ENCODE measurements at places on chromosomes 6 and 20.

DNA sequence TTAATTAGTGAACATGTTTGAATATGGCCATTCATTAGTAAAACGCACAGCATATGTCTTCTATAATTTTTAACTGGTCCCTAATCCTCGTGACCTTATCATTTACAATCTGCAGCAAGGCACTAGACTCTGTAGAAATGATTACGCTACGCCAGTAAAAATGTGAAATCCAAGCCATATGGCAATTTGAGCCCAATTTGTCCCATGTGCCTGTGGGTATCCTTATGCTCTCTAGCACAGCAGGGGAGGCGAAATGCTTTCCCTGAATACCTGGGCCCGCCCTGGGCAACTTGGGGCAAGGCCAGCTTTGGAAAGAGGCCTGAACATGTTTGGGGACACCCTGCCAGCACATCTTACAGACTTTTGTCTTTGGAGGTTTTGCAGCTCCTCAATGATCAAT is 122.7 kb upstream of the AGPAT4 start:
- DNase-seq, result no peak

DNA sequence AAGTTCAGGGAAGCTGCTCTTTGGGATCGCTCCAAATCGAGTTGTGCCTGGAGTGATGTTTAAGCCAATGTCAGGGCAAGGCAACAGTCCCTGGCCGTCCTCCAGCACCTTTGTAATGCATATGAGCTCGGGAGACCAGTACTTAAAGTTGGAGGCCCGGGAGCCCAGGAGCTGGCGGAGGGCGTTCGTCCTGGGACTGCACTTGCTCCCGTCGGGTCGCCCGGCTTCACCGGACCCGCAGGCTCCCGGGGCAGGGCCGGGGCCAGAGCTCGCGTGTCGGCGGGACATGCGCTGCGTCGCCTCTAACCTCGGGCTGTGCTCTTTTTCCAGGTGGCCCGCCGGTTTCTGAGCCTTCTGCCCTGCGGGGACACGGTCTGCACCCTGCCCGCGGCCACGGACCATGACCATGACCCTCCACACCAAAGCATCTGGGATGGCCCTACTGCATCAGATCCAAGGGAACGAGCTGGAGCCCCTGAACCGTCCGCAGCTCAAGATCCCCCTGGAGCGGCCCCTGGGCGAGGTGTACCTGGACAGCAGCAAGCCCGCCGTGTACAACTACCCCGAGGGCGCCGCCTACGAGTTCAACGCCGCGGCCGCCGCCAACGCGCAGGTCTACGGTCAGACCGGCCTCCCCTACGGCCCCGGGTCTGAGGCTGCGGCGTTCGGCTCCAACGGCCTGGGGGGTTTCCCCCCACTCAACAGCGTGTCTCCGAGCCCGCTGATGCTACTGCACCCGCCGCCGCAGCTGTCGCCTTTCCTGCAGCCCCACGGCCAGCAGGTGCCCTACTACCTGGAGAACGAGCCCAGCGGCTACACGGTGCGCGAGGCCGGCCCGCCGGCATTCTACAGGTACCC is at the start of gene ESR1:
TSS of gene ESR1 (plus strand) at position 170 of the 858 bp plus-strand sequence. CDS start at position 401, 231 bp downstream.
- DNase-seq, result no peak

- peak; percentile 41 for DNase-seq
These were observed 258.5 kb downstream of the KHDC1L start for GRCh38 chr6:72966628-72967280.

DNA sequence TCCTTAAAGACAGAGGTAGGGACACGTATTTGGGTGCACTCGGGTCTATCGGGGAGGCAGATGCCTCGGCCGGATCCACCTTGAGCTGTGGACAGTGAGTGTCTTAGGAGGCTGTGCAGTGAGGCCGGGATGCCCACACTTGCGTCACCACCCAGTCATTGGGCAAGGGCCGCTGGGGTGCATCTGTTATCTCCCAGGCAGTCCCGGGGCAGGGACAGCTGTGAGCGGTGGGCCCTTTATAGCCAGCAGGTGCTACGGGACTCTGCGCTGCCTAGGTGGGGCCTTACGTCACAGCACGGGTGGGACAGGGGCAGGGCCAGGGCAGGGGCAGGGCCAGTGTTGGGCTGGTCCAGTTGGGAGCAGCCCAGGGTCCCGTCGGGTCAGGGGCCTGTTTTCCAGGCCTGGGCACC is 689 bp upstream of the COL20A1 start:
- DNase-seq, result no peak

DNA sequence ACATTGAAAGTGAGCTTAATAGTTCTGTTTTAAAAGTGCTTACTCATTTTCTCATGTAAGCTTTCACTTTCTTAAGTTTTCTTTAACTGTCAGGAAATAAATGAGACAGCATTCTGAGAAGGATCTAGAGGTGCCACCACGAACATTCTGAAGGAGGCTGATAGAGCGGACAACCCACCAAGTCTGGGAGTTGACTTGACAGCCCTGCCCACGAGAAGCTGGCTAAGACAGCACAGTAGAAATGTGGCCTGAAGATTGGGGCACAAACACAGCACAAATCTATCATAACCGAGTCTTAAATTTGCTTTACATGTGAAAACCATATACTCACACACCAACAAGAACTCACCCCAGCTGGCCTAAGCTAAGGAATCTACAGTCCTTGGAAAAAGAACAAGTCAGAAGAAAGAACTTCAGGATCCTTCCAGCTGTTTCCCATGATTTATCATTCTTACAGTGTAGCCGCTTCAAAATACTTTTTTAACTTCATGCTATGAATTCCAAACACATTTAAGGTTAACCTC is 144.2 kb upstream of the TNFAIP3 start:
- DNase-seq, result no peak

DNA sequence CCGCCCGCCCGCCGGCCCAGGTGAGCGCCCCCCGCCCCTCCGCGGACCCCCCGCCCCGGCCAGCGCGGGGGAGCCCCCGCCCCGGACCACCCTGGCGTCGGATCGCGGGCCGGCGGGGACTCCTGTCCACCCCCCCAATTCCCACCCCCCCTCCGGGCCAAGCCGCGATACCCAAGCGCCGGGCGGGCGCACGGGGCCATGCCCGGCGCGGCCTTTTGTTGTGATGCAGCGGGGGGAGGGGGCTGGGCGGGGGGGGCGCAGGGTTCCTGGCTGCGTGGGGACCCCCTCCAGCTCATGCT is 245 bp downstream of the SRC start:
- no peak for DNase-seq

- no peak for DNase-seq
These were observed 23.2 kb upstream of the LMBRD1 start for GRCh38 chr6:69820018-69820417.

DNA sequence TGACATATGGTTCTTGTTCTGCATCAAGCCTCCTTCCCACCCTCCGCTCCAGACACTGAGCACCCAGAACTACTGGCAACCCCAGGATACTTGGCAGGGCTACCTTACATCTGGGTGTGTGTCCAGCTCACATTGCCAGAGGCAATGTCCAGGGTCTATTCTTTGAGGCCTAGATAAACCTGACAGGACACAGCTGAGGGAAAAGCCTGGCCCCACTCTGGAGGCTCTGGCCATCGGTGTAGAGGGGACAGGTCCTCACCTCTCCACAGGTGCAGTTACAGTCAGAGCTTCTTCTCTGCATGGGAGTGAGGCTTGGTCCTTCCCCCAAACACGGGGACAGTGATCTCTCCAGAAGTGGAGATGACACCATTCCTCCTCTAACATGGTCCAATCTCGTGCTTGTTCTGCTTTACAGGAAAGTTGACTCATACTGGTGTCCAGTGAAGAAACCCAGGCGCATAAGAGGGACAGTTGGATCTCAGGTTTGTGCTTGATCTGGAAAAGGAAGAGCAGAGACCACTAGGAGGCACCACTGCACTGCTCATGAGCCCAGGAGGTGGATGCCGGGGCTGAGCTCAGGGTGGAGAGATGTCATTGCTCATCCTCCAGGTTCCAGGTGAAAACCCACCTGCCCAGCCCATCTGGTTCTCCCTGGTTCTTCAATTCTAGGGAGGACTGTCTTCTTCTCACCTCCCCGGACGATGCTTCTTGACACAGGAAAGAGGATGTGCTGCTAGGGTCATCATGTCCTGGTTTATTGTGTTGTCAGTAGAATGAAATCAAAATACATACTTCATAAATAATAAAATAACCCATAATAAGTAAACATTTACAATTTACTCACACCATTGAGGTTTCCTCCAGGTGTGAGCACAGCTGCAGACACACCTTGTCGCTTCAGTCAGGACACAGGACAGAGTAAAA is 14.7 kb downstream of the HLA-F start:
- DNase-seq, result peak; percentile 81

DNA sequence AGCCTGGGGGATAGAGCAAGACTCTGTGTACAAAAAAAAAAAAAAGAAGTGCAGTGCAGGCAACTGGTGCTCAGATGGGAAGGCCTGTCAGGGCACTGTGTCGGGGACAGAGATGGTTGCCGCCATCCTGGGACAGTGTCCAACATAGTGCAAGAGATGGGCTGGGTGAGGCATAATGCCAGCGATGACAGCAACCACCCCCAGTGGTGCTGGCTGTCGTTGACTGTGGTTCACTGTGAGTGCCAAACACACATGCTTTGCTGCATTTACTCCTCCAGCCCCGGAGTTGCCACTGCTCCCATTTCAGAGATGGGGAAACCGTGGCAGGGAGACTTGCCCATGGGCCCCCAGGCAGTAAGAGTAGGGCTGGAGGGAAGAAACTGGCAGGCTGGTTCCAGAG is 5.2 kb upstream of the C20orf203 start:
- no peak for DNase-seq

- no peak for DNase-seq
These were observed 9.7 kb upstream of the CD40 start for GRCh38 chr20:46108435-46108841.

DNA sequence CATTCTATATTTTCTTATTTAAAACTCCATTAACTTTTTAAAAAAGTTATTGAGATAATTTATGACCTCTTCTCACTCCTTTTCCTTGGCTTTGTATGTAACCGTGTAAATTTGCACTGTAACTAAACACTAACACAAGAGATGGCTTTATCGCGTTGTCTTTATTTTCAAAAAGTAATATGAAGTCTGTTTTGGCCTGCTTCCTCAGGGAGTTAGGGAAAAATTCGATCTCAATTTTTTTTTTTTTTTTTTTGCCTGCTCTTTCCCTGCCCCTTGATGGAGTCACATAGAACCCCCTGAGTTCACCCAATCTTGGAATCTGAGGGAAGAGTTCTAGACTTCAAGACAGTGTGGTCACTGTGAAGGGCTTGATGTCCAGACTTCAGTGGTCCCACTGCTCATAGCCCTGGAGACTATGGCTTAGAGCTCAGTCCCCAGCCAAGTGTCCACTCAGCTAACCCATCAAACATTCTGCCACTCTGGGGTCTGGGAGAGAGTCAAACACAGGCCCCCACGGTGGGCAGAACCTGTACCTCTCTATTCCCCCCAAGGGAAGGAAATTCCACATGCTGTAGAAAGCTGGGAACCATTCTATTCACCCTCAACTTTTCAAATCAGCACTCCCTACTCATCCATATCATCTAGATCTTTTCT is 15.7 kb upstream of the TBC1D22B start:
- no peak for DNase-seq

DNA sequence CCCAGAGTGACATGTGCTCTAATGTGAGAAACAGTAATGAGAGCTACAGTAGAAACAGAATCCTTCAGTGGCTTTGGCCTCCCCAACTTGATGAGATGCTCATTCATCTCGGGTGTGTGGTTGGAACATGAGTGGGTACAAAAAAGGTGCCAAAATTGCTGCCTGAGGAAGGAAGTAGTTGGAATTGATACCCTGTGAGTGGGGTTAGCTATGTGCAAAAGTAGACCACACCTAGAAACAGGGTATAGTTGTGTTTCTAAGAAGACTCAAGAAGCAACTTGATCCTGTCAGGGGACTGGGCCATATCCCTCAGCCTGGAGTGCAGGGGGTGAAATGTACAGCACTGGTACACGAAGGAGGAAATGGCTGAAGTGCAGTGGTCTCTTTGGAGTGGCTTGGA is 206.4 kb upstream of the SUPT3H start:
- DNase-seq, result no peak

DNA sequence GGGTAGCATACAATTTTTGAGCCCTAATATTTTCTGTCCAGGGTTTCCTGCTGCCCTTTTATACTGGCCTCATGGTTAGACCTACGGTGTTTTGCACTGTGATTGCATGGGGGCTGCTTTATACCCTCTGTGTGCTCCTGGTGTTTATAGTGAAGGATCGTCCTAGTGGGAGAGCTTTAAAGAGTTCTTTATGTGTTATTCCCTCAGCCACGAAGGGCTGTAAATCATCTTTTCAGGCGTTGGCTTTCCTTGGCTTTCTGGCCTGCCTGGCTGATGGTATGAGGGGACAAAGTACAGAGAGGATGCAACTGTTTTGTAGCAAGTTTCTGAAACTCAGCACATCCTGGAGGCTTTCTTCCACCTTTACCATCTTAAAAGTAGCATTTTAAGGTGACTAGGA is 464.3 kb downstream of the EPM2A start:
- DNase-seq, result no peak

GRCh38 chr20:11302436-11302835 is 615.3 kb upstream of the BTBD3 start:
- peak; percentile 29 for DNase-seq

DNA sequence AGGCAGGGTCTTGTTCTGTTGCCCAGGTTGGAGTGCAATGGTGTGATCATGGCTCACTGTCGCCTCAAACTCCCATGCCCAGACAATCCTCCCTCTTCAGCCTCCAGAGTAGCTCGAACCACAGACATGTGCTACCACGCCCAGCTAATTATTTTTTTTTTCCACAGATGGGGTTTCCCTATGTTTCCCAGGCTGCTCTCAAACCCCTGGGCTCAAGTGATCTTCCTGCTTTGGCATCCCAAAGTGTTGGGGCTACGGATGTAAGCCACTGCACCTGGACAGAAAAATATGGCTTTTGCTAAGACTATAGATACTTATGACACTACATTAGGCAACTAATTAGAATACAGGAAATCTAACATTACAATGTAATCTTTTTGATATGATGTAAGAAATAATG is 17.9 kb downstream of the RNF24 start:
- DNase-seq, result no peak

DNA sequence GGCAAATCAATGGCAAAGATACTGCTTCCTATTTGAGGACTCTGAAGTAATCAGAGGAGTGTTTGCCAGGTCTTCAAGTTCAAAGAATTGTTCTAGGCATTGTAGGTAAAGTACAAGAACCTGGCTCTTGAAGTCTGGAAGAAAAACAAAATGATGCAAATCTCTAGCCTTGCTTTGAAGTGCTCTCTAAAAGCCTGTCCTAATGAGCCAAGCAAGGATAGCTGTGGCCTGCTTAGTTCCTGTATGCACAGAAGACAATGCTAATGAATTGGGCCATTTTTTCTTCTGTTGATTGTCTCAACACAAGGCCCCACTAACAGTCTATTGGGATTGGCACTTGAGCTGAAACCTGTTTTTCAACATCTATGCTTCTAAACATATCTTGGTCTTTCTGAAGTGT is 165.0 kb upstream of the POU3F2 start:
- no peak for DNase-seq

GRCh38 chr20:17226410-17227218 is at the start of gene PCSK2:
PCSK2 (plus strand) TSS chr20:17227040; CDS start chr20:17227306, 266 bp downstream.
- DNase-seq, result peak; percentile 79

DNA sequence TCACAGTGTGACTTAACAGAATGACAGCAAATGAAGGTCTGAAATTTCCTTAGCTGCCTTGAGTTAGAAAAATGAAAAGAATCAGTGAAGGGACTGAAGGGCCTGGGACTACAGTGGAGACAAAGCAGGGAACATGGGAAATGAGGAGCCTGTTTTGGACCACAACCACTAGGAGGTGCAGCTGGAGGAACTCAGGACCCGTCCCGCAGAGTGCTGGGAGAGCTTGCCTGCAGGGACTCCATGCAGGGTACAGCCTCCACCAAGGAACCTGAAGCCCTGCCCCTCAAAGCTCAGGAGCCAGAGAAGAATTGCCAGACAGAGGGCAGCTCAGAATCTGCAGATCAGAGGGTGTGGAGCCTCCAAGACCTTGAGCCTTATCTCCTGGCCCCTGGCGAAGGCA is 50.7 kb downstream of the LRFN2 start:
- no peak for DNase-seq
